ENCODE measurements at places on chromosomes 13 and 19.

DNA sequence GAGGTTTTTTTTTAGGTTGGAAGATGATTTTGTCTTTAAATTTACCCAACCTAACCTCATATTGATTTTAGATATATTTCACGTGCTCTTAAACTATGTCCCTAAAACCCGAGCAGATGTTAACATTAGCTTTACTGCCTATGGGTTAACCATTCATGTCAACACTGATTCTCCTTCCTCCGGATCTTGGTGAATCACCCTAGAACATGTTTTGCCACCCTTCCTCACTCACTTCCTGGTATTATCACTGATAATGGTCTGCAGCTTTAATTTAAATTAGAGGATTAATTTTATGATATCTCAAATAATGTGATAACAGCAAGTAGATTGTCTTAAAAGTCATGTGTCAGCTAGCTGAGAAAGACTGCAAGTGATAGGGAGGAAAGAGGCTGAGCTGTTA, 31.9 kb downstream of the HTR2A start:
- no peak for DNase-seq

GRCh38 chr13:40652588-40652940, 13.9 kb downstream of the FOXO1 start:
- no peak for DNase-seq

DNA sequence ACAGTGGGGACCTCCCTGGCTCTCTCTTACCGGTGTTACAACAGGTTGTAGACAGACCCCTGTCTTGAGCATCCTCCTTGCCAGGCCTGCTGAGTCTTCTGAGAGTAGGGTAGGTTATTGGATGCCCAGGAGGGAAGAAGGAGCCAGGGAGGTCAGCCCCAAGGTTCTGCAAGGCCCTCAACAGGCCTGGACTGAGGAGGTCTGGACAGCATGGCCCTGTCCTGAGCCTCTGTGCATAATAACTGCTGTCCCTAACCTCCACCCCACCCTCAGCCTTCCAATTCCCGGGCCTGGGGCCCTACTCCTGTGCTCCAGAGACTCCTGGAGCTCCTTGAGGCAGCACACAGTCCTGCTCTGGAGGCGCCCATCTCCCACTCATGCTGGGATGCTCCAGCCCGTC, 336 bp downstream of the CD22 start:
- no peak for DNase-seq

GRCh38 chr13:106846571-106847448, 278.9 kb upstream of the ARGLU1 start:
- DNase-seq = no peak

DNA sequence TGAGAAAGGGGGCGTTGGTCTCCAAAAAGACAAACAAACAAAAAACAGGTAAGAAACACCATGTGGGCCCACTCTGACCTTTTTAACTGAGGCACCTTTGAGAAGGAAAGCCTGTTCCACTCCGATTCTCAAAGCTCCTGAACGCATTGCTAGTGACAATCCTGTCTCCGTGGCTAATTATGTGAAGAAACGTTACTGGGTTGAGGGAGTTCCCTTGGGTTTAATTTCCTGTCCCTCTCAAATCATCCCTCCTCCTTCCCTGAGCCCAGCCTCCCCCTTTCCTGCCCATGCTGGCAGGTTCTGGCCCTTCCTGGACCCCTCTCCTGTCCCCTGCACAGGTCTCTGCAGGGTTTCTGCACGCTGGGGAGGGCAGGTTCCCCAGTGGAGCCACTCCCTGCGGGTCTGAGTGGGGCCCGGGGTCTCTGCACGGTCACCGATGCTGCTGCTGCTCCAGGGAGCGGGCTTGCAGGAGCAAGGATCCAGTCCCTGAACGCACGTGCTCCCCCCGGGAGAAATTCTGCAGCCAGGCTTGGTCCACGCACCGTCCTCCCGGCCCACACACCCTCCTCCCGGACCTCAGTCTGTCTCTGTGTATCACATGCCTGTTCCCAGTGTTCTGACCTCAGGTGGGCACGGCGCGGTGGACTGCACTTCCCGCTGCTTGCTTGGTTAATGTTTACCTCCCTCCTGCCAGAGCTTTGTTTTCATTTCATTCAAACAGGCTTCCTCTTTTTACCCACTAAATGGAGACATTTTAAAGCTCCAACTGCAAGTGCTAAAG, 76.4 kb upstream of the MCF2L start:
- peak; percentile 75 for DNase-seq

DNA sequence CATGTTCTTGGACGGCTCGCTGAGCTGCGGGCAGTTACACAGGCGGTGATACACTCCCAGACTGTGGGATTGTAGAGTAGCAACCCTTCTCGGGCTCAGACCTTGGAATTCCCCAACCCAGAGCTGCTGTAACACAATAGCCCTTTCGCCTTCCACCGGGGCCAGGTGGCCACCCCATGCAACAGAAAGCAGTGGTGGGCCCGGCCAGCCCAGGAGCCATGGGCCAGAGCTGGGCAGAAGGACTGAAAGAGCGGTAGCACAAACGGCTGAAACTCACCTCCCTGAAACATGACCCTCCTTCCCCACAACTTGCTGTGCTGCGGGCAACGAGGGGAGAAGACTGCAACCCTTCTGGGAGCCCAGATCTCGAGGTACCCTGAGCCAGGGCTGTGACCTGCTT, 429.0 kb downstream of the SLITRK1 start:
- DNase-seq = no peak

DNA sequence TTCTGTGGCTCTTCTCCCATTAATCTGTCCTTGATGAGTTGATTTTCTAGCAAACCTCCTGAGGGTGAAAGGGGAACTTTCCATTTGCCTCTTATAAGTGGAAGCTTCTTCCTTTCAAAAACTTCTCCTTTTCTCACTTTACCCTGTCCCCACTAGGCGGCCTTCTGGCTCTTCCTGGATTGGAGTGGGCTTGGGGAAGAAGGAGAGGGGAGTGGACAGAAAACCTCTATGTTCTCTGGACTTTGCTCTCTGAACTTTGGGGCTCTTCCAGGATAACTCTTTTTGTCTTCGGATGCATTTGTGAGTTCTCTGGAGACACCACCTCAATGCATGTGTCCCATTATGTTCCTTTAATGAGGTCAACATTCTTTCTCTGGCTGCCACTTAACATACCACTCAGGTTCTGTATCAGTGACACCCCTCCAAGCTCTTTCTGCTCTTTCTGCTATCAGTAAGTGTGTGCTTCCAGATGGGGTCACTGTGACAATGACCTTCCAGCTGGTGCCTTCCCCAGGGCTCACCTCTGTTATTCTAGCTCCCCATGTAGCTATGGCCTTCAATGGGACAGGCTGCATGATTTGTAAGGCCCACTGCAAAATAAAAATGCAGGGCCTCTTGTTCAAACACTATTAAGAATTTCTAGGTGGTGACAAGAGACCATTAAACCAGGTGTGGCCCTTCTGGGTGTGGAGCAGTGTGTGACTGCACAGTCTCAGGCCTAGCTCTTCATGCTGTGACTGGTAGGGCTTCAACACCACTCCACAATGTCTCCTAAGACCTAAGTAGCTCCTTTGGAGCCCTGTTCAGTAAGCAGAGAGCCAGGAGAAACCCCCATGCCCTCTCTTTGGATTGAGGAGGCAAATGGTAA, 389.2 kb downstream of the EFNB2 start:
- DNase-seq = no peak

Measured in NCI-H526 (cell line).